ENCODE measurements at places on chromosomes 5 and 9.

DNA sequence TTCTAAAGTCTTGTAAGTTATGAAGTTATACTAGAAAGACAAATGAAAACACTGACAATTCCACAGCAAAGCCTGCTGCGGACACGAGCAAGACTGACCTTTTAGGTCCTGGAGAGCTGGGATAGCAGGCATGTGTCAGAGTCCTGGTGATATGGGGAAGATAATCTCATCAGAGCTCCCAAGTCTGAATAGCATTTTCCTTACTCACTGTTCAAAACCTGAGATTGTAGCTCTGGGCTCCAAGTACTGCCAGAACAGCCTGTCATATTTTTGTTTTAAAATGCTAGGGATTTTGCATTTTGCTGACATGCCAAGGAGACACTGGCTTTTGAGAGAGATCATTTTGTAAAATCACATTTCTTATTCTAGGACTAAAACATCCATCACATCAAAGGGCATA lies 90.1 kb downstream of the DRD1 start:
- no peak for DNase-seq

GRCh38 chr9:34465468-34465867 lies 6.9 kb downstream of the DNAI1 start:
- DNase-seq = no peak

GRCh38 chr5:33725806-33726205 lies 166.0 kb downstream of the ADAMTS12 start:
- peak; percentile 64 for DNase-seq

- DNase-seq = no peak
Measured at GRCh38 chr9:134059661-134060395, 8.0 kb downstream of the BRD3 start.

DNA sequence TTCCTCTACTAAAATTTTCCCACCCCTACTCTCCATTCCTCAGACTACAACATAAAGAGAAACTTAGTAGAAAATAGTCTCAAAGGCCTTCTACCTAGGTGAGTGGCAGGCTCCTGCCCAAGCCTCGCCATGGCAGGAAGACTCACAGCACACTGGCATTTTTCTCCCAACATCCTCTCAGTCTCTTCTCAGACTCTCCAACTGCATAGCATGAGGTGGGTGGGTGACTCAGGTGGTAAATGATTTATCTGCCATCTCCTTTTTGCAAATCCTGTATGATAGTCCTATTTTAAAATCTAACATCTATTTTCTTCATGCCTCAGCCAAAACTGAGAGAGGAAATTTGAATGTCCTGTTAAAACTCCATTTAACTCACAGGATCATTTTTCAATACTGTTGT lies 33.5 kb upstream of the GRIA1 start:
- no peak for DNase-seq

GRCh38 chr5:35954175-35954574 lies 15.8 kb upstream of the CAPSL start:
- DNase-seq = no peak

DNA sequence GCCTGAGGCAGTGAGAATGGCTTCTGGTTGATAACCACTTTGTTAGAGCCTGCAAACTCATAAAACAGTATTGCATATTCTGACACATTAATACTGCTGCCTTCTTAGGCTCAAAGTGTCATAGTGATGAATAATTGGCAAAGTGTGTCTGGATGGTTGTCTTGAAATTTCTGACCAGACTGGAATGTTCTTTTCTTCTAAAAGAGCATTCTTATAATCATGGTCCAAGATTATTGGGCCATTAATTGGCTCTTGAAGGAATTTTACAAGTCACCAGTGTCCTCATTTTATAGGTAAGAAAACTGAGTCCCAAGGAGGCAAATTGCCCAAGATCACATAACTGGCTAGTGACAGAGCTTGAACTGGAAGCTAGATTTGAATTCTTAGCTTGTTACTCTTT lies 111.7 kb downstream of the PCSK1 start:
- peak; percentile 34 for DNase-seq

DNA sequence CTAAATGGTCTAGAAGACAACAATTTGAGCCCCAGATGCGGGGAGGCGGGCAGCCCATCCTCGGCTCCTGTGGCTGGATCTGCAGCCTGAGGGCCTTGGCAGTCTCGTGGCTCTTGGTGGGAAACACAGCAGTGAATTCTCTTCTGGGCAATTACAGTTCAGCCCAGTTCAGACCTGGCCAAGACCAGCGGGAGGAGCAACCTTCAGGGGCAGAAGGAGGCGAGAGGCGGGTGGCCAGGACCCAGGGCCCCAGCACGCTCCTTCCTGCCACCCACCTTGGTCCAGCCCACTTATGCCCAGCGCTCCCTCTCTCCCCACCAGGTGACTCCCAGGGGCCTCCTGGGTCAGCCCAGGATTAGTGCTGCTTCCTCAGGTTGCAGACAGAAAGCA lies 7.8 kb downstream of the MYMK start:
- DNase-seq = no peak

- peak; percentile 85 for DNase-seq
Measured at GRCh38 chr9:126965541-126966428, 51.2 kb downstream of the RALGPS1 start.

DNA sequence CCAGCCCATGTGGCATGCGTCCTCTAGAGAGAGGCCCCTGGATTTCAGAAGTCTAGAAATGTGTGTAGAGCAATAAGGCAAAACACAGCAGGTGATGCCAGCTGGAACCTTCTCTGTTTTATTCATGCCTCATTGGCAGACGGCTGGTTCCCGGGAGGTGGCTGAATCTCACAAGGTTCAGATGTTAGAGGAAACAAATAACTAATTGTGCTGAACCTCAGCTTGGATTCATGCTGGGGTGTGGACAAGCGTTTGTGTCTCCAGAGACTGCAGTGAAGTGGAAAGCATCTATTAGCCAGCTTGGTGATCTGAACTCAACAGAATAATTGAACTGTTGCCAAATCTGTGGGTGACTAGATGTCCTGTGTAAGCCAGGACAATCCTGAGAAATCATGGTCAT lies 131.1 kb upstream of the NR4A3 start:
- DNase-seq = no peak

DNA sequence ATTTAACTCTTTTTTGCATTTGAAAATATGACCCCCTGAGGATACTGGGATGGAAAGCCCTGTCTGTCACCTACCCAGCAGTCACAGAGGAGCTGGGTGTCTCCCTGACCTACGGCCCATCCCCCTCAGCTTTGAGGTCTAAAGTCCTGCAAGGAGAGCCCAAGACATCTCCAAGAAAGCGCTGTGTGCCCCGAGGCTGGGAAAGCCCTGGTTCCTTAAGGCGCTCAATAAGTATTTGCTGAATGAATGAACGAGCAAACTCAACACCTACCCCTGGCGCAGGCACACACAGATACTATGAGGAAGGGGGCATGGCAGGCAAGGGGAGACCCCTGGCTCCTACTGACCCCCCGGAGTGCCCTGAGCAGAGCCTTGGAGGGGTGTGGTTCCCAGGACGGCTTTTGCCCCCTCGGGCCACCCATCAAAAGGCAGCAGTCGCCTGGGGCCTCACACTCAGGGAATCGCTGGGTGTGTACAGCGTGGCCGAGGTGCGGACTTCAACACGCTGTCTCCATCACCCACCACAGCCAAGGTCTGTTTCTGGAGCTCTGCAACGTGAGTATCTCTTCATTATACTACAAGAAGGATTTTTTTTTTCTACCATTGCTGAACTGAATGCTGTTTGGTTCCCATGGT lies 211.6 kb downstream of the ERCC6L2 start:
- DNase-seq = no peak

DNA sequence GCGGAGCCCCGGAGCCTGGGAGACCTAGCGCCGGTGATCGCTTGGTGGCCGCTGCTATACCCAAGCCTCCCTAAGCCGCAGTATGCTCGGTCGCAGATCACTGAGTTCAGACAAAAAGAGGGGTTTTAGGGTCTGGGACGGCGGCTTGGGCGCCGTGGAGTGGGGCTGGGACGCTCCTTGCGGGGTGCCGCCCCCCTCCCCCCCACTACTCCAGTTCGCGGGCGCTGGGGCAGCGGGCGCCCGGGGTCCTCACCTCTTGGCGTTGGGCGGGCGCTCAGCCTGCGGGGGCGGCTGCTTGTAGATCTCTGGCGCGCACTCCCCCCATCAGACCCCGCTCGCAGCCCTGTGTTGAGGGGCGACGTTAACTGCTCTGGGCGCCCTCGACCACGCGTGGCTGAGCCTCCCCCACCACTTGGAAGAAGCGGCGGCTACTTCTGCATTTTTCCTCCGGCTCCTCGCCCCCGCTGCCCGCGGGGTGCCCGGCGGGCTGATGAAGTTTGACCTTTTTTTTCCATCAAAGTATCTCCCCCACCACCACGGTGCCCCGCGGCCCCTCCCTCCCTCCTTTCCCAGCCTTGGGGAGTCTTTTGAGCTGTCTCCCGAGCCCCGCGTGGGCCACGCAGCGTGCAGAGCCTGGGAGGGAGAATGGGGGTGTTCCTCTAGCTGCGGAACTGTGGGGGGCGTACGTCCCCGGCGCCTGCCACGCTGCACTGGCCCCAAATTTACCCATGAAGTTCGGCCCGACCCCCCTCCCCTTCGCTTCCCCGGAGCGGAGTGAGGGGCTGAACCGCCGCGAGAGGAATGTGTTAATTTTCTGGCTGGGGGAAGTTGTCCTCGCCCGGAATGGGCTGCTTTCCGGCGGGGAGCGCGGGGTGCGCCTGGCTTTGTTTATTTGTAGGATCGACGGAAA lies 1.2 kb downstream of the CXXC5 start:
- DNase-seq = no peak

DNA sequence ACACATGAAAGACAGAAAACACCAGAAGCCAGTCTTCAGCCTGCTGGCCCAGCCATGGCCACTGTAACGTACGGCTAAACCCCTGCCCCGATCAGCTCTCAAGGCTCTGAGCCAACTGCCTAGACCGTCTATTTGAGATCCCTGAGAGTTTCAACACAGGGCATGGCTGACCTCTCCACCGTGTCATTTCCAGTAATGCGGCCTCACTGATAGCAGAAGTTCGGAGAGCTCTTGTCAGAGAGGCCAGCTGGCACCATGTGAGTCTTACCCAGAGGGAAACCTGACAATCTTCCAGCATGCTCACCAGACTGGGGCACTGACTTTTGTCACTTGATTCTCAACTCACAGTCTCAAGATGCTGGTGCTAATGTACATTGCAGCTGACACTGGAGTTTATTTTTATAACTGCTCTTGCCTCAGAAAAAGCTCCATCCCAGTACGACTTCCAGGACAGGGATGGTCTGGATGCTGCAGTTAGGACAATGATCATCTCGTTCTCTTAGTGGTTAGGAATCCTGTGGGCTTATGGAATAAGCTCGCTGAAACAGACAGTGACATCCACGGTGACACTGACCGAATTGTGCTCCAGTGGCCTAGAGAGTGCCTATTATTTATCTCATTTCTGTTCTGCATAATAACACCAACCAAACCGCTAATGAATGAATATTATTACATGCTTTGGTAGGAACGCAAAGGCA lies 372.7 kb downstream of the ICE1 start:
- no peak for DNase-seq

- DNase-seq = peak; percentile 61
Measured at GRCh38 chr5:139481122-139481533, 1.4 kb downstream of the STING1 start.

DNA sequence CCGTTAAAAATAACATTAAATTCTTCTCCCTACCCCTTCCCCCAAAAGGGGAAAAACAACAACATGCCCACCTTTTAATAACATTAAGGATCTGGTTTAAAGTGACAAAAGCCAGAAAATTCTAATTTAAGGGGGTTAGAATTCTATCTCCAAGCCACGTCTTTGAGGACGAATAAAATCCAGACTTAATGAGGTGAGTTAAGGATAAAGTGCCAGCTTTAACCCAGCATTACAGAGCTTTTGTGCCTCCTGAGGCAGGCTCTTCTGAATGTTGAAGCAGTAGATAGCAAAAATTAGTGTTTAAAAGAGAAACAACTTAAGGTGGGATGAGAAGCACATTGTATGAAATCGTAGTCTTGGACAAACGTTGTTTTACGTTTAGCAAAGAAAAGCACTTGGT lies 329.0 kb upstream of the MPDZ start:
- no peak for DNase-seq

DNA sequence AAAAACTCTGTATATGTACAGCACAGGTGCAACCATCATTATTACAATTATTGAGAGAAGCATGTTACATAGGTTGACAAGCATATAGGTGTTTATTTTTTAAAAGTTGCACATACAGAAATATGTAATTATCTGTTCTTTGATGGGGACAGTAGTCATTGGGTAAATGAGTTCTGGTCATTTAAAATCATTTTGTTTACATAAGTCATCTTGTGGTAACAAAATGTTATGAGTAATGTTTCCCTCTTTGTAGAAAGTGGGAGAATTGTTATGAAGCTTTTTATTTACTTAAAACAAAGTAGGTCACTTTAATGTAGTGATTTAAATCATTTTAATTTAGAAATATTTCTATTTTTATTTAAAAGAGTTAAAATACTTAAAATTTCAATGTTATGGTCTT lies 33.8 kb upstream of the FBXL17 start:
- no peak for DNase-seq

DNA sequence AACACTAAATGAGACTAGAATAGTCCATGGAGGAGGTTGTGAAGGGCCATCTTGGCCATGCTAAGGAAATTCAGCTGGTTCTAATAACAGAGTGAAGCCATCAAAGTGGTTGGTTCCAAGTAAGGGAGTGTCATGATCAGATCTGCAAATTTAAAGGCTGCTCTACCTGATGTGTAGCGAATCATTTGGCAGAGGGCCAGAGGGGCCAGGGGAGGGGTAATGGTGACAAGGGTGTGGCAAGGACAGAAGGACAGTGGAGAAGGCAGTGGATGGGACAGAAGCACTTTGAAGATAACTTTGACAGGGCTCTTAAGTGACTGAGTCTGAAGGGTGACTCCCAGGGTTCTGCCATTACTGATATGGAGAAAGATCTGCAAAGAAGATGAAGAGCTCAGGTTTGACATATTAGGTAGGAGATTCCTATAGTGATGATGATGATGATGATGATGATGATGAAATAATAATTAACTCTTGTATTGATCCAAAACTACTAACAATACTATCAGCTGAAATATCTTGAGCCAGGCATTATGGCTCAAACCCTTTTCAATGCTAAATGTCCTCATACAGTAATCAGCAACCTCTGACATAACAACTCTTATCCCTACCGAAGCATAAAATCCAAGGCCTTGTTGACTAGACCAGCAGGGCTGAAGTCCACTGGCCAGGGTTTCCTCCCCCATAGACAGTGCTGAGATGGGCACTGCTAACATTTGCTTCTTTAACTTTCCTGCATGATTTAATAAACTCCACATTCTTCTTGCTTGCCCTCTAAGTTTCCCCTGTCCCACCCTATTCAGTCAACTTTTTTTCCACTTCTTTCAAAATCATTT lies 20.0 kb downstream of the KIAA1191 start:
- DNase-seq = no peak

- DNase-seq = peak; percentile 98
Measured at GRCh38 chr9:132240841-132241482, 79.1 kb downstream of the NTNG2 start.

- no peak for DNase-seq
Measured at GRCh38 chr5:10645146-10645545, 81.3 kb downstream of the ANKRD33B start.

DNA sequence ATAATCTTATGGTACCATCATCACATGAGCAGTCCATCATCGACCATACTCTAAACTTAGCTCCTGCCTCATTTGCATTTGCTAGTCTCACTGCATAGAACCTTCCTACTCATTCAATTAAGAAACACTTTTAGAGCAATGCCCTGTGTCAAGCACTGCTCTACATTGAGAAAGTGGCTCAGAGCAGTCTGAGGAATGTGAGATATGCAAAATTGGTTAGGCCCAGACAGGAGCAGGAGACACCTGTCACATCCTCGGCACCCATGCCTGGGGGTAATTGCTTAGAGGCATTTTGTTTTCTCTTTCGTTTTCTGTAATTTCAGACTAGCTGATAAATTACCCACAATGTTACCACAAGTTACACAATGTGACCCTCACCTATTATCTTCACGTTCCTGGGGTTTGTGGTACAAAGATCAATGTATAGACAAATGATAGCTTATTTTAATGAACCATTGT lies 4.9 kb upstream of the RARS1 start:
- DNase-seq = no peak
